ENCODE measurements at places on chromosomes 7 and 10.

DNA sequence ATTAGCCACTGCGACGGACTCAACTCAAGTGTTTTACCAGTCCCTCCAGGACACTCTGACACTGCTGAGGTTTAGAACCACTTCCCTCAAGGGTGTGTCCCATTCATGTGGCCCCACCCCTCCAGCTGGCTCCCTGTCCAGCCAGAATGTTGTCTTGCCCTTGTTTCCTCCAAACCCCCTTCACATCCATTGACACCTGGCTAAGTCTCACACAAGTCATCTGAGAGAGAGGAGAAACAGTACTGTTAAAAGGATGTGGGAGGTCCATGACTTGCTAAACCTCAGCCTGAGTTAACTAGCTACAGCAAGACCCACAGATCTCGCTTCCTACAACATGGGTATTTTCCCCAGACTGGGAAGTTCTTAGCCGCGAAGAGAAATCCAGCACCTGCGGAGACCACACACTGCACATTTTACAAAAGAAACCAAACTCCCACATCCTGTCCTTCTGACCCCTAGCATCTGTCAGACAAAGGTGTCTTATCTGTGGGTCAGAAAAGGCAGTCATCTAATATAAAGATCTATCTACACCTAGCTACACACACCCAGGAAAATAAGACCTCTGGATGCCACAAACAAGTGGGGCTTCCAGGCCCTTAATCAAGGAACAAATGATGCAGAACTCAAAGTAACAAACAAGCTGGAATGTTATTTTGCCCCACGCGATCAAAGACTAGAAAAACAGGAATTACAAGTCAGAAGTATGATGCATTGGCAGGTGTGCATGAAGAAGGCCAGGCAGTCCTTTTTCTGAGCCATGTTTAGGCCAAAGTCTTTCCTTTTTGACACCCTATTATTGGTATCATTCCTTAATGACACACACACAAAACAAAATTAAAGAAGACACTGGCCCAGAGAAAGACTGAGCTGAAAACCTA lies 13.9 kb downstream of the OSBPL3 start:
- no peak for DNase-seq

DNA sequence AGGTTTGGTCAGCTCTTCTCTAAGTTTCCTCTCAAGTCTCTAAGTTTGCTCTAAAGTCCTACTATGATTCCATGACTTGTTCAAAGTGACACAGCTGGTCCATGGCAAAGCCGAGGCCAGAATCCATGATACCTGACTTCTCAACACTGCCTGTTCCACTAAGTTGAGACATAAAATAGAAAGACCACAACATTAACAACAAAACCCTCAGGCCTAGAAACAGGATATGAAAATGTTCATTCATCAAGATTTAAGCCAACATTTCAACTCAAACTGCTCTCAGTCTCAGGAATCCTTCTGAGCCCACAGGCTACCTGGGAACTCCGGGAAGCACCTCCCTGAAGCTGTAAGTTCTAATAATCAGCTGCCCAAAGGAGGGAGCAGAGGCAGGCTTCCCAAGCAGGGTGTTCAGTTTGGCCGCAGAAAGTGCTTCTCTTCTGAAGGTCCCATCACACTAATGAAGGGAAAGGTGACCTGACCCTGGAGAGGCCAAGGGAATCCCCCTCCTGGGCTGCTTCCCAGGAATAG lies 62.9 kb downstream of the STK17A start:
- no peak for DNase-seq

GRCh38 chr10:96610817-96611216 lies 24.0 kb upstream of the TM9SF3 start:
- no peak for DNase-seq

DNA sequence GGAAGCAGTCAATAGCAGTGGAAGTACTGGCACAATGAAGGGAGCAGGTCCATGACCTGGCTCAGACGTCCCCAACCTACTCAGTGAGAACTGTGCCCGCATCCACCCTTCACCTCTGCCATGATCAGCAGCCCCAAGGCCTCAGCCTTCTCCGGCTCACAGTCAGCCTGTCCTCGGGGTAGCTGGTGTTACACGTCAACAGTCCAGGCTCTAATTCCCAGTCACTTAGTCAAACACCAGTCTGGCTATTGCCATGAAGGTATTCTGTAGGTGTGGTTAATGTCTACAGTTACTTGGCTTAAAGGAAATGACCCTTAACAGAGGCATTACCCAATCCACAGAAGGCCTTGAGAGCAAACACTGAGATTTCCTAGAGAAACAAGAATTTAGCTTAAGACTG lies 49.1 kb downstream of the GRB10 start:
- DNase-seq = peak; percentile 31

- no peak for DNase-seq
Measured at GRCh38 chr7:10838228-10838627, 135.4 kb upstream of the PHF14 start.

DNA sequence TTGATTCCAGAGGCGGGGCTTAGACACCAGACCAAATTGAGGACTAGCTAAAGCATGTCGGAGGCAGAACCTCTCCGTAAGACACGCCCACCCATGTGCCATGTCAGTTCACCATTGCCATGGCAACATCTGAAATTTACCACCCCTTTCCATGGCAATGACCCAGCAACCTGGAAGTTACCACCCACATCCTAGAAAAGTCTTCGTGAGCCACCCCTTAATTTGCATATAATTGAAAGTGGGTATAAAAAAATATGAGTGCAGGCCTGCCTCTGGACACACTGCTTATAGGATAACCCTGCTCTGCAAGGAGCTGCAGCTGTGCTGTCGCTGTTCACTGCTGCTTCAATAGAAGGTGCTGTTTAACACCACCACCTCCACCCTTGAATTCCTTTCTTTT lies 28.0 kb downstream of the TMEM270 start:
- DNase-seq = no peak
